ENCODE measurements at places on chromosomes 4 and X.

DNA sequence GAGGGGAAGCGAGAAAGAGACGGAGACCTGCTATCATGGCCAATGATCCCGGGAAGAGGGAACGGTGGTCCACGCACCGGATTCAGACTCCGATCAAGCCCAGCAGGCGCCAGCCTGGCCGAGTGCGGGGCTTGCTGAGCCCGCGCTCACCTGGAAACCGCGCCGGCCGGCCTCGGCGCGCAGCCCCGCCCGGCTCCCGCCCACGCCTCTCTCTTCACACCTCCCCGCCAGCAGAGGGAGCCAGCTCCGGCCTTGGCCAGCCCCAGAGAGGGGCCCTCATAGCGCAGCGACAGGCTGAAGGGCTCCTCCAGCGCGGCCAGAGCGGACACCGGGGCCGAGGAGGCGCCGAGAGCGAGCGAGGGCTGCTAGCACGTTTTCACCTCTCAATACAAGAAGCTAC is 36.8 kb upstream of the SPANXN2 start:
- no peak for DNase-seq

DNA sequence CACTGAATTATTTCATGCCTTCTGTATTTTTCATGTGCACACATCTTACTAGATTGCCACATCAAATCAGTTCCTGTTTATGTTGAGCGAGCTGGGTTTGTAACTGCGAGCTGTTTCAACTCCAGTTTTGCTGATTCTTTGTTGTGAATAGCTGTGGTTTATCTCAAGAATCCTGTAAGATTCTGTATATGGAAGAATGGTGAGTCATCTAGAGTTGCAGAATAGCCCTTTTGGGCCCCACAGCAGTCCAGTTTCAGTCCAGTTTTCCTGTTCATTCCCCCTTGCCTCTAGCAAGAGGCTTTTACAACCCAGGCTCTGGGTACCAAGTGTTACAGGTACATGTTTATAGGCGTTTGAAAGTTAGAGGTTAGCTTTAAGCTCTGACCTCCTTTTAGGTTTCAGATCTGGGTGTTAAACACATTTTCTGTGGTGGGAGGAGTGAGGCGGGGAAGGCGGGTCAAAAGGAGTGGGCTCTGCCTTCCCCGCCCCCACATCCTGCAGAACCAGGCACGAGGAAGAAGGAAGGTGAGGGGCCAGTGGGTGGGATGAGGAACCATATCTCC is 32.7 kb downstream of the TBC1D14 start:
- DNase-seq: no peak

DNA sequence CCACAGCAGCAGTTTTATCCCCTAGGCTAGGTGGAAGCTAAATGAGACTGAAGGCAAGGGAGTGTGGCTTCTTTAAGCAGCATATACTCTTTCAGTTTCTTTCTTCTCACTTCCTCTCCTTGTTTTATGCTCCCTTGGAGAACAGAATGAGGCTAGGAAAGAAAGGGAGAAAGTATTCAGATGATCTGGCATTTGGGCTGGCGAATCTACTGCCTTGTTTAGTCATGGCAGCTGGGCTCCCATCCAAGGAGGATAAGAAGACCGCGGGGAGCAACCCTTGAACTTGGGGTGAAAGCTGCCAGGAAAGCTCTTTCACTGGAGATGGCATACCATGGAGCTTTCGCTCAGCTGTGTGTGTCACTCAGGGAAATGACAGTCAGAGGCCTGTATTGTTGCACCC is 72.1 kb downstream of the ARHGEF38 start:
- no peak for DNase-seq

- DNase-seq: no peak
Measured at GRCh38 chrX:150256297-150256650, 106.8 kb upstream of the MAMLD1 start.

DNA sequence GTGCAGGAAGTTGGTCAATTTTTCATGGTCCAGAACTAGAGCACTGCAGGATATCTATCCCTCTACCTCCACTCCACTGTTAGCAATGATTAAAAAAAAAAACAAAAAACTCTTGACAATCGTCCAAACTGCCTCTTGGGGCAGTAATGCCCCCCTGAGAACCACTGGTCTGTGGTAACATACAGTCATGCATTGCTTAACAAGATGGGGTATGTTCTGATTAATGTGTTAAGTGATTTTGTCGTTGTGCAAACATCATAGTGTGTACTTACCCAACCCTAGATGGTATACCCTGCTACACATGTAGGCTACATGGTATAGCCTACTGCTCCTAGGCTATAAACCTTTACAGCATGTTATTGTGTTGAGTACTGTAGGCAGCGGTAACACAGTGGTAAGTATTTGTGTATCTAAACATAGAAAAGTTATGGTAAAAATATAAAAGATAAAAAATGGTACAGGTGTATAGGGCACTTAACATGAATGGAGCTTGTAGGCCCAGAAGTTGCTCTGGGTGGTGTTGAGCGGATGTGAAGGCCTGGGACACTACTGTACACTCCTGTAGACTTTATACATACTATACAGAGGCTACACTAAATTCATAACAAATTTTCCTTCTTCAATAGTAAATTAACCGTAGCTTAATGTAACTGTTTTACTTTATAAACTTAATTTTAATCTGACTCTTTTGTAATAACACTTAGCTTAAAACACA is 34.1 kb downstream of the ART3 start:
- DNase-seq: peak; percentile 23

GRCh38 chr4:7629501-7630254 is 194.9 kb upstream of the PSAPL1 start:
- no peak for DNase-seq

DNA sequence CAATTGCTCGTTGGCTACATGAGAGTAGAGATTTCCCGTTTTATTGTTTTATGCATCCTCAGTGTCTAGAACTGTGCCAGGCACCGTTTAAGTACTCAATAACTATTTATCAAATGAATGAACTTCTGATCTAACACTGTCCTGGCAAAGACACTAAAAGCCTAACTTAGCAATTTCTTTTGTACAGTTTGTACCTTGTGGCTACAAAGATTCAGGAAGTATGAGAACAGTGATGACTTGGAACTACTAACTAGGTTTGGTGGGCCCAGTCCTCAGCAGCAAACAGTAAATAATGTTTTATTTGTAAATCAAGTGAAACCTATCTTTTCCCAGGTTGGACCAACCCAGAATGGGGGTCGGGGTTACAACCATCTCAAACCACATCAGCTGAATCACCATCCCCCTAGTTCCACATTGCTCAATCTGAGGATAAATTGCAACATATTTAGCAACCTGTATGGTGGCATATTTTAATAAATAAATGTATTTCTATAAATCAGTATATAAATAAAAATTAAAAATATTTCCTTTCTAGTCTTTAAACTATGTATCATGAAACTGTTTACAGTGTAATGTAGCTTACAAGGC is 12.3 kb upstream of the SCRG1 start:
- DNase-seq: no peak
